ENCODE measurements at places on chromosomes 1 and 21.

GRCh38 chr1:117970252-117970651, 40.7 kb downstream of the WDR3 start:
- DNase-seq, result no peak

GRCh38 chr1:180800945-180801344, 111.8 kb upstream of the KIAA1614 start:
- no peak for DNase-seq

GRCh38 chr1:1397839-1398523, 1.2 kb downstream of the CCNL2 start:
- no peak for DNase-seq

GRCh38 chr21:46441331-46441730, 17.4 kb upstream of the DIP2A start:
- no peak for DNase-seq

DNA sequence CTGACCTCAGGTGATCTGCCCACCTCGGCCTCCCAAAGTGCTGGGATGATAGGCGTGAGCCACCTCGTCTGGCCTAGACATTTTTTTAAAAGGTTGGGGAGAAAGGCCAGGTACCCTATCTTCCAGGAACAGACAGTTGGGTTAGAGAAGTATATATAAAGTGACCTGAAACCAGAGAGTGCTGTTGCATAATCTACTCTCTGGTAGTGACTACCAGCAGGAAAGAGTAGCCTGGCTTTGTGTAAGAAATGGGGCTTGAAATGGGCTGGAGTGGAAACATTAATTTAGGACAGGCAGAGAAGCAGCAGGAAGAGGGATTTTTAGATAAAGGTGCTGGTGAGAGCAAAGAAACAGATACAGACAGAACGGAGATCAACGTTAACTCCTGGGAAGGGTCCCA, 125.8 kb upstream of the HOOK1 start:
- no peak for DNase-seq

- DNase-seq, result no peak
These were observed 10.4 kb upstream of the KCNA2 start for GRCh38 chr1:110616587-110616986.

DNA sequence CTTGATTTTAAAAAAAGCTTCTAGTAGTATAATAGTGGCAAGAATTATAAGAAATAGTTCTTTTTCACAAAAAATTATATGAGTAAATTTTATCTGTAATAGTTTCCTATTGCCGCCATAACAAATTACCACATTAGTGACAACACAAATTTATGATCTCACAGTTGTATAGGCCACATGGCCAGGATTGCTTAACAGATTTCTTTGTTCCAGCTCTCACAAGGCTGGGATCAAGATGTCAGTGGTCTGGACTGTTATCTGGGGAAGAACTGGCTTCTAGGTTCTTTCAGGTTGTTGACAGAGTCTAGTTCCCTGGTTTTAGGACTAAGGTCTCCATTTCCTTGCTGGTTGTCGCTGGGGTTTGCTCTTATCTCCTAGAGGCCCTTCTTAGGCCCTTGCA, 236.4 kb downstream of the USP25 start:
- no peak for DNase-seq

DNA sequence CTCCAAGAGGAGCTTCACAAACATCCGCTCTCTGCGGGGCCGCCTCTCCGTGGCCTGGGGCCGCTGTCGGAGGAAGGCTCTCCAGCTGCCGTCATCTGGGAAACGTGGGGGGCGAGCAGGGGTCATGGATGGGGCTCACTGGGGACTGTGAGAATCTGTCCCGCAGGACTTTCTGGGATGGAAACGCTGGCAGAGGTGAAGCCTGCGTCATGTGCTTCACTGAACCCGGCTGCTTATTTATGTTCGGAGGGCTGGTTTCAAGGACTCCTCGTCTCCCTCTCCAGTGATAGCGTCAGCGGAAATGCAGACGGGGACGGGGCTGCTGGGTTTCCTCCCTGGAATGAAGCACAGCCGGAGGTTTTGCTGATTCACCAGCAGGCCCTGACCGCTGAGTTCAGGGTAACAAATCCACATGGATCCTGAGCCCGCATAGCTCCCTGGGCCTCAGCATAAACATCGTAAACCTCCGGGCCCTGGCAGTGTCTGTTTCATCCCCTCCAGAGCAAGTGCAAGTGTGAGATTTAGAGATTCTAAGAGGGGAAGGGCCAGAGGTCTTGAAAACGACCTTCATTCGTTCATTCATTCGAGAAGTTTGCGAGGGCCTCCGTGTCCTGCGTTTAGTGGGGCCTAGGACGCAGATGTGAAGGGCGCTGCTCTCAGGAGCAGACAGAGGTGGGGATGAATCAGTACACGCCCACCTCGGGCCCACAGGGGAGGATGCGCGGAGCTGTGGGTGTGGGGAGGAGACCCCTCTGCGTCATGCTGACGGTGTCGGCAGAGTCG, 7.0 kb upstream of the POFUT2 start:
- no peak for DNase-seq

DNA sequence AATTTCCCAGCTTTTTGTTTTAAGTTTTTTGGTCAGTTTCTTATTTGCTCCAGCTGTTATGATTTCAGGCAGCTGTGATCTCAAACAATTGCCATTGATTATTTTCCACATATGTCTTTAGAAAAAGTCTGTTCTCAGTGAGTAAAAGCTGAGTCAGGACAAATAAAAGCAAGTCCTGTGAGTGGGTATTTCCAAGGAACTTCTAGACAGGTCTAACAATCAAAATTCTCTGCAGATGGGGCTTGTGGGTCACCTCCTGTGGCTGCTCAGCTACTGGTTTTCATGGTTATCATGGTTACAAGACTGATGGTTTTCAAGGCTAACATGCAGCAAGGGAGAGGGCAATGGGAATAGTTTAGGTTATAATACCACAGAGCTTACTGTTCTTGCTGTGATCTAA, 585.7 kb downstream of the LMO4 start:
- DNase-seq, result no peak

- DNase-seq, result no peak
These were observed 1.6 kb downstream of the TAF1A start for GRCh38 chr1:222588135-222588534.

Data from NCI-H187 treated with DMSO at 0.1 percent for 48 hours (cell line).